ENCODE measurements at places on chromosomes 2 and 18. TPM values are rescaled to one million over a fixed set of nuclear protein-coding genes. Genes with fewer than 3 reads are reported as not detected.

The KATNAL2 gene
- total RNA-seq: 10.0 TPM

DNA sequence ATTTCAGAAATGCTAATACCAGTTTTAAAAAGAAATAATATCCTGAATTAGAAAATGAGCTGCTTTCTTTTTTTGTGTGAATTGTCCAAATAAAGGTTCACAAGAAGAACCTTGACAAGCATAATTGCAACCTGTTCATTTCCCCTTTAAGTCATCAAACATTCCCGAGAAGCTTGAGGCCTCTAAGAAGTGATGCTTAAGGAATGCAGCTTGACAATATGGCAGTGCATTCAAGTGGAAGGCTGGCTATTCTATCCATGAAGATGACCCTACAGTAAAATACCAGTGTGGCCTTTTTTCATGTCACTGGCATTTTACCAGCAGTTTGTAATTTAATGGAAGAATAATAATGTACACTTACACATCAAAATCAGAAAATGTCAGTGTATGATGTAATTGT, 216.7 kb downstream of the CTNNA2 start:
- no peak for DNase-seq

GRCh38 chr2:174794851-174795374, 30.6 kb upstream of the CHRNA1 start:
- no peak for DNase-seq

GRCh38 chr18:78786776-78787175, 192.8 kb upstream of the SALL3 start:
- DNase-seq: no peak

DNA sequence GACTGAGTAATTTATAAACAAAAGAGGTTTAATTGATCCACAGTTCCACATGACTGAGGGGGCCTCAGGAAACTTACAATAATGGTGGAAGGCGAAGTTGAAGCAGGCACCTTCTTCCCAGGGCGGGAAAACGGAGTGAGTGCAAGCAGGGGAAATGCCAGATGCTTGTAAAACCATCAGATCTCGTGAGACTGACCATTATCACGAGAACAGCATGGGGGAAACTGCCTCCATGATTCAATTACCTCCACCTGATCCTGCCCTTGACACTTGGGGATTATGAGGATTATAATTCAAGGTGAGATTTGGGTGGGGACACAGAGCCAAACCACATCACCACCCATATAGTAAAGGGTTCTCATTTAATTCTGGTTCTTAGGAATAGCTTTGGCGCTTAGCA, 219.5 kb upstream of the ATP5MC3 start:
- DNase-seq: no peak

DNA sequence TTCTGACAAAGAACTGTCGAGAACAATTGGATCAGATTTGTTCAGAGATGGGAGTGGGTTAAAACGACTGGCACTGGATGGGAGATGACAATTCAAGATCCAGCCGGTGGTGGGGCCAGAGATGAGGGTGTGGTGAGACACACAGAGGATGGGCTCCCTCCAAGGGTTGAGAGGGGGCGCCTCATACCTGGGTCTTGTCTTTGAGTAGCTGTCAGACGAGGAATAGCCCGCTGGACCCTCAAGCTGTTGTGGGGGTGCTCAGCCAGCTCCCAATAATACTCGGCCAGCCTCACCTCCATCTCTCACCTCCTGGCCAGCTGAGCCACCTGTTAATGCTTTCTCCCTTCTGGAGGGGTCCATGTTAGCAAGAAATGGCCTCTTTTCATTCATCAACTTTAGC, 14.0 kb downstream of the INPP5D start:
- no peak for DNase-seq

DNA sequence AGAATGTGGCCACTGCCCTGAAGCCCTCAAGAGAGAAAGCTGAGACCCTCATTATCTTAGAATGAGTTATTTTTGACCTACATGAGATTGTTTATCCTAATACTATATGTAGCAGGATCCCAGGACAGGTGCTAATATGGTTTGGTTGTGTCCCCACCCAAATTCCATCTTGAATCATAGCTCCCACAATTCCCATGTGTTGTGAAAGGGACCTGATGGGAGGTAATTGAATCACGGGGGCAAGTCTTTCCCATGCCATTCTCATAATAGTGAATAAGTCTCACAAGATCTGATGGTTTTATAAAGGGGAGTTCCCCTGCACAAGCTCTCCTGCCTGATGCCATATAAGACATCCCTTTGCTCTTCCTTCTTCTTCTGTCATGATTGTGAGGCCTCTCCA, 76.8 kb downstream of the CCBE1 start:
- no peak for DNase-seq

DNA sequence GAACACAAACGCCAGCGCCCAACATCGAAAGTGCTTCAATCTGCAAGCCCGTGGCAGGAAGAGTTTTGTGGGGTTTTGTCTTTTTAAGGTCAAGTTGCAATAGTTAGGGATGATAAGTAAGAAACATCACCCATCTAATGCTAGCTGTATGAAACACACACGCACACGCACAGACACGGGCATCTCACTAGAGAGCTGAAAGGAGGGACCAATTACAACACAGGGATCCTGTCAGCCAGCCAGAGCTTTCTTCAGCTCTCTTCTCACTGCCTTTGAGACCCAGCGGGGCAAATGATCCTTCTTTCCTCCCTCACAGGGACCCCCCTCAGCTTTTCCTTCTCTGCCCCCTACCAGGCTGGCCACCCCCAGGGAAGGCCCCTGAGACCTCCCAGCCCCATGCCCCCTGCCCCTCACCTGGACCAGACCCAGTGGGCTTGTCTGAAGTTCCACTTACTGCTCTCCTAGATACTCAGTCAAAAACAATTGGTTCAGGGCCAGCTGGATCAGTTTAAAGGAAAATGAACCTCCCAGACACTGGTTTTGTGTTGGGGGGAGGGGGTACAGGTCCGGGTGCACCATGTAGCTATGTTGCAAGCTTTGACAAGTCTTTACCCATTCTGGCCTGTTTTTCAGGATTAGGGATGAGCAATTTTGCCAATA, 17.9 kb downstream of the CYP26B1 start:
- no peak for DNase-seq

The PLEKHH2 gene
- 17.6 TPM for total RNA-seq

The SERPINB10 gene
- 1.2 TPM for total RNA-seq

The SERPINB4 gene
- not detected for total RNA-seq

GRCh38 chr2:142944721-142945120, 67.3 kb downstream of the KYNU start:
- DNase-seq: no peak

DNA sequence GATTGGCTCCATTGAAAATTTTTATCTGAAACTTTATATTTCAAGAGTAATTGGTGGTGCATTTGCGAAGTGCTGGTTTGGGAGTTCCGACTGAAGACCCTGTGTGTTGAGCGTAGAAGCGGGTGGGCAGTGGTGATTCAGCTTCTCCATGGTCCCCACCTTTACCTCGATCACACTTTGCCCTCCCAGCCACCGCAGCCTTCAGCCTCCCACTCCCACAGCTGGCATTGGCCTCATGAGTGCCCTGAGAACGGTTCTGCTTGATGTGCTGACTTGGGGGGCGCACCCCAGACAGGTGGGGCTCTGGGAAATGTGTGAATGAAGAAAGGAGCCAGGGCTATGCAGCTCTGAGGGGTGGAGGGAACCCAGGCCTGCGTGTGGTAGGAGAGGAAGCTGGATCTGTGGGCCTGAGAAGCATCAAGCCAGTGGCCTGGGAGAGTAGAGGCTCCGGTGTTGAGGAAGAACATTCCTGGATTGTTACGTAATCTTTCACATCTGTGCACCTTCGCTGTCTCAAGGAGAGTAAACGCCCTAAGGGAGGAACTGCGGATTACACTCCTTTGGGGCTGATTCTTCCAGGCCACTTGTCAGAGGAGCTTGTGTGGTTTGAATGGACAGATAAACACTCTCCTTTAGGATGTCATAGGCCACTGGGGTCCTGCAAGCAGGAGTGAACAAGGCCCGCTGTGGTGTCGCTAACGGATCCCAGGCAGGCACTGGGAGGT, 83.8 kb downstream of the NPAS2 start:
- no peak for DNase-seq

DNA sequence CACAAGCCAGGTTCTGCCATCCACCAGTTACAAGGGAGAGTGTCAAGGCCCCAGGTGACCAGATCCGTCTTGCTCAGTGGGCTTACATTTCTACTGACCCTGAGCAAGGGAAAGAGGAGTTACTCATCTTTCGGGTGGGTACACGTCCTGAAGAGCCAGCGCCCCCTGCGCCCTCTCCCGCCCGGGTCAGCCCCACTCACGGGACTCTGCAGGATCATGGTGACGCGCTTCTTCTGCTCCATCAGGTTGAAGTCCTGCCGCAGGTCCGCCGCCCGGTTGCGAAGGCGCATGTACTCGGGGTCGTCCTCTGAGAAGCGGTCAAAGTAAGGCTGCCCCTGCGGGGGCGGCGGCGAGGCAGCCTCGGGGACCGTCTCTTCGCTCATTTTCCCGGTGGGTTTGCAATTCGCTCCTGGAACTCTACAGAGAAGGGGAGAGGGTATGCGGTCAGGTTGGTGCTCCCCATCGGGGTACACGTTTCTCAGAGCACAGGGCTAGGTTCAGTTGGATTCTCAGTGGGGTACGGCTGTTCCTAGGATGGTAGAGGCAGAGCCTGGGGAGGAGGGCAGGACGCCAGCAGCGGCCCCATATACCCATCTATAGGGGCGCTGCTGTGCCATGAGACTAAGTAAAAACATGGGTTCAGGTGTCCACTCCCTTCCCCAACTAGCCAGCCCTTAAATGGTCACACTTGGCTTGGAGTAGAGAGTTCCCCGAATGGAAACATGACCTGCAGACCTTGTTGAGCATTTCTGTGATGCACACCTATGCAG, 61.8 kb downstream of the ADD2 start:
- DNase-seq: no peak
